ENCODE measurements at places on chromosomes 2 and 18.

- DNase-seq: no peak
These were observed 559.5 kb upstream of the GCFC2 start for GRCh38 chr2:76270096-76270710.

- DNase-seq: no peak
These were observed 8.5 kb downstream of the FAM161A start for GRCh38 chr2:61845320-61845719.

GRCh38 chr2:8435608-8436007 lies 246.2 kb upstream of the ID2 start:
- no peak for DNase-seq

GRCh38 chr18:44730803-44731529 lies 50.3 kb downstream of the SETBP1 start:
- DNase-seq: no peak

DNA sequence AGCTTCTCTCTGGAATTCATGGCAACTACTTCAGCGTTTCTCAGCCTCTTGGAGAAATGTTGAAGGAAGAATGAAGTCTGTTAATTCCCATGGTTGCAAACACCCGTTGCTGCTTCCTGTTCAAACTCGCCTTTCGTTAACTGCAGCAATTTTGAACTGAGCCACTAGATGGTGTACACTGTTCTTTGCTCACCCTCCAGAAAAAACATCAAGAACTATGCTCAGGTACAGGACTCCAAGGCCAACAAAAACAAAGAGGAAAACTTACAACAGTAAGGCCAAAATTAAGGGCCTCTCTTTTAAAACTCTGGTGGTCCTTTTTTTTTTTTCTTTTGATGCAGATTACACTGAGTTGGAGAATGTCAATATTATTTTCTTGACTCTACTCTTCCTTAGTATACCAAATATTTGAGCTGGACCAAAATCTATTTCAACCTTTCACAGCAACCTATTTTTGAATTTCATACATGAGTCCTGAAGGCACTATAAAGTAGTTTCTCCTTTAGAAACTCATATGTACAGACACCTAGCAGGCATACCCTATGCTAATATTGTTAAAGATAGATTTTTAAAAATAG lies 58.2 kb downstream of the KLHL14 start:
- DNase-seq: peak; percentile 88

GRCh38 chr2:189679226-189679625 lies 4.8 kb downstream of the ANKAR start:
- no peak for DNase-seq

GRCh38 chr2:229838729-229839128 lies 83.1 kb downstream of the TRIP12 start:
- DNase-seq: no peak

- no peak for DNase-seq
These were observed 44.1 kb downstream of the ZNF385B start for GRCh38 chr2:179817181-179817841.

DNA sequence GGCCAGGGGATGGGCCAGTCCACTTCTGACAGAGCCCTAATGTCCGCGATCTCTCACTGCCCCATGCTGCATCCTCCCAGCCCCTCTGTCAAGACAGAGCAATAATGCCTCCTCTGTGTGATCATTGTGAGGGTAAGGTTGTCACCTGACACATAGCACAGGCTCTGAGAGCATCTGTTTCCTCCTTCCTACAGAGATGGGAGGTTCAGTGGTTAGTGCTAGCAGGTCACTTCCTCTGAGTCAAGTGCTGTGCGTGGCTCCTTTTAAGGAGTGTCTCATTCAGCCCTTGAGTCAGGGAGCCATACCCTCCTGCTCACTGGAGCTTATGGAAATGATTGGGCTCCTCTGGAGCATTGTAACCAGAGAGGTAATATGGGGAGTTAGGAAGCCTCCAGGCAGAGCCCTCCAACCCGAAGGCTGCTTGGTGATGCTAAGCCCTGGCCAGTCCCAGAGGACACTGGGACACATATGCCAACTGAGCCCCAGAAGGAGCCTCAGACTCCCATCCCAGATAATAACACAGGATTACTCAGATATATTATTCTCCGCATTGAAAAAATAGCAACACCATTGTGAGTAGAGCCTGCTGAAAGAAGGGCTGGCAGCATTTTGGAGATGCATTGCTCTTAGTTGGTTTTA lies 189.0 kb downstream of the GALNT1 start:
- DNase-seq: no peak

GRCh38 chr2:68753318-68753717 lies 18.7 kb downstream of the ARHGAP25 start:
- DNase-seq: no peak

DNA sequence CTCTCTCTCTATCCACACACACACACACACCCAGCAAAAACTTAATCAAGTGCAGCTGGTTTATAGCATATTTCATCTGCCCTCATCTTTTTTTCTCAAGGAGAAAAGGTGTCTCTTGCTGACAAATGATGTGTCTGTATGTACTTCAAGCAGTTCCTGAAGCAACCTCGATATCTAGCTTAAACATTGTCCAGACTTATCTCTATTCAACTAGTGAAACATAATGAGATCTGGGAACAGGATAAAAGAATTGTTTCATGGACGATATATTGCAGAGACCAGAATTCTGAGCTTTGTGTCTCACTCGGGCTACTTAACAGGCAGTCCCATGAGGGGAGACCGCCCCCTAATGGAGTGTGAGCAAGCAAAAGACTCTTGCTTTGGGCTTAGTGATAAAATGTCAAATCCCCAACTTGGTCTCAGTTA lies 929.2 kb upstream of the SOX11 start:
- DNase-seq: no peak

GRCh38 chr2:236662231-236663185 lies 92.9 kb downstream of the ACKR3 start:
- no peak for DNase-seq

DNA sequence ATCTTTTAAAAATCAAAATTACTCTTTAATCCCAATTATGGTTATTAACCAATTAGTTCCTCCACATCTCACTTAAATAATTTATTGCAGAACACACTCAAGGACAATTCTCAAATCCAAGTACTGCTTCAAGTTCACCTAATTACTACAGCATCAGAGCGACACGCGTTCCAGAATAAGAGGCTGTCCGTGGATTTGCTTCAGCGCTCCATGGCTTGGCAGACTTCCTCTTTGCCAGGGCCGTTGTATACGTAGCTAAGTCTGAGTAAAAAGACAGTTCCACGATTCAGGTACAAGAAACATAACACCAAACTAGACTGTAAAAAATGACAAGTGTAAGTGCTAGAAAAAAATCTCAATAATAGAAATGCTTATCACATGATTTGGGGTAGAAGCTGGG lies 153.2 kb upstream of the MYT1L start:
- DNase-seq: no peak

DNA sequence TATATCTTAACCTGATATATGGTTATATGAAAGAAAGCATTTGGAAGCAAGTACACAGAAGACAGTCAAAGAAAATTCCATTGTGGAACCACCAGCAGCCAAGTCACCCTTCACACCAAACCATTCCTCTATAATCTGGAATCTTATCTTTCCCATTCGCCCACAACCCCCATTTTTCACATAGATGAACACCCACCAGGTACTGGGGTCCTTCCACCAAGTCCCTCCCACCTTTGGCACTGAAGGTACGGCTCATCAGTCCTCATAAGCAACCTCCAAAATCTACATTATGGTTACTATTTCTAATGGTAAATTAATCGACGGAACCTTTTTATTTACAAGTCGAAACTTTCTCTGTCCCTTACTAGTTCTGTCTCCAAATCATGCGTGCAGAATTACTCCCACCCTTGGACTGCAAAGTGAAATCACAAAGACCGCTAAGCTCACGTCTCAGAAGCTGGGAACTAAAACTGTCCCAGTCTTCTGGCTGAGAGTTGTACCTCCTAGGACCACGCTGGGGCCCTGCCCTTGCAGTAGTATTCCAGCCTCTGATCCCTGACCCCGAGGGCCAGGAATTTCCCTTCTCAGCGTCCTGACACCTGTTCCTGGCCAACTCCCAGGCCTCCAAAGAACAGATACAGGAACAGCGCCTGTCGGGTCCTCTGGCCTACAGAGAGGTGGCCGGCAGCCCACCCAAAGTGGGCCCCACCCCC lies 702 bp downstream of the OLA1 start:
- DNase-seq: no peak

DNA sequence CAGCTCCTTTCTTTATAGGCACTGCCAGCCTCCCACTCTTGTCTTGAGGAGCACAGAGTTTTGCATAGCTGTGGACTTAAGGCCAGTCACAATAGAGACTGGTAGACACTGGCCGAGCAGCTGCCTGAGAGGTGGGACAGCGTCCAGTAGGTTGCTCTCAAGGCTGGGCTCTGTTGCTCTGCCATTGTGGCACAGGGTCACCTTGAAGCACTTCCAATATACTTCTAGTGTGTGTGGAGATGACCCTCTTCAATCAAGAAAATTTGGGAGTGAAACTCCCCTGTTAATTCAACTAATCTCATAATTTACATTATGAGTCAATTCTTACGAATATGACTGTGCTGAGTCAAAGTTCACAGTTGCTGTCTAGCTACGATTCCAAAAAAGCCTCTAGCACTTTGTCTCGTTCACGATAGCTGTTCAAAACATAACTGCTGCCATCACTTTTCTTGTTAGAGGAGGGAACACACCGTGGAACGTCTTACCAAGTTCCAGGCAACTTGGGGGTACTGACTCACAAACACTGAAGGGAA lies 636.2 kb downstream of the EPHA4 start:
- DNase-seq: no peak

GRCh38 chr2:106960683-106961161 lies 74.8 kb upstream of the ST6GAL2 start:
- no peak for DNase-seq

DNA sequence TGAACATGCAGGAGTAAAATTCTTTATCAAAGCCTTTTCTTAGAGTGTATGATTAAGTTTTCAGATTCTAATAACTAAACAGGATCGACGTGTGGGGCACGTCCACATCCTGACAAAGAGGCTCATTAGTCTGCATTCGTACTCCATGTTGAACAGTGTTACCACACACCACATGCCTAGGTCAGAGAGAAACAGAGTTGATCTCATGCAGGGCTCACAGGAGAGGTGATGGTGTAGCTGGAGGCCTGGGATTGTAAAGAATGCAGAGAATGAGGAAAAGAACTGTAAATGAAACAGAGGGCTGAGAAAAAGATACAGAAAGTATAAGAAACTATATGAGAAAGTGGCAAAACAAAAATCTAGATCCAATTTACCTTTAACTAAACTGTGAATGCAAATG lies 632.5 kb downstream of the BCL11A start:
- no peak for DNase-seq

DNA sequence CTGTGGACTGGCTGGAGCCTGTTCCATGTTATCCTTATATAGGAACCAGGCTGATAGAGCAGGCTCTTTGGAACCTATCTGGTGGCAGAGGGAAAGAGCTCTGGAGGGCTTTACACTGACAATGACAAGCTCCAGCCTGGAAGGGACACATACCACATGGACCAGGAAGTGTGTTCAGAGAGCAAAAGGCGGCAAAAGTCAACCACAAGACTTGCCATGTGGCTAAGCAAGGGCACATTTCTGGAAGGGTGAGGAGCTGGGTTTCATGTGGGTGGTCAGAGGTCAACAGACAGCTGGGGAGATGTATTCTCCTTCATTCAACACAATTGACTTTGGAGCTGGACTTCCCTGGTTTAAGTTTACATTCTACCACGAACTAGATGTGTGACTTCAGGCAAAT lies 325.2 kb downstream of the DYSF start:
- no peak for DNase-seq

DNA sequence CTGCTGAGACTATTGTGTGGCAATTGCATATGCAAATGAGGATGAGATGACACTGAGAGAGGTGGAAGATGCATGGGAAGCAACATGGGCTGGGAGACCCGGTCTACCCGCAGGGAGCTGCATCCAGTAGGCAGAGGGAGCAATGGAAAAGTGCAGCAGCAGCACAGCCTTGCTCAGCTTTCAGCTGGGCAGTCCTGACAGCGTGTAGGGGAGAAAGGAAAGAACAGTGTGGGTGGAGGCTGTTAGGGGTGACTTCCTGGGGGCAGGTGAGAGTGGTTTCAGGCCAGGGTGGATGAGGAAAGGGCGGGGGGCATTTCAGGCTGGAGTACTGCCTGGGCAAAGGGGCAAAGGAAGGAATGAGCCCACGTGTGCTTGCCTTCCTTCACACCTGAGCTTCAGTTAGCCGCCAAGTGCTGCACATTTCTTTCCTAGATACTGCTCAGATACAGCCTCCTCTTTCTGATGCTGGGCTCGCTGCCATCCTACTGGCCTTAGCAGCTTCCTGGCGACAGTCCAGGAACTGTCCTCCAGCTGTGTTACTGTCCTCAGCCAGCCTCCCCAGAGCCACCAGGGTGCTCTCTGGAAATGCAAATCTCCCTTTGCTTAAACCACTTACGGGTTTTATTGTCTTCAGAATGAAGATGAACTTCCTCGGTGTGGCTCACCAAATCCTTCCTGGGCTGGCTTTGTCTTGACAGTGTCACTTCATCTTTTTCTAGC lies 276.3 kb downstream of the TSN start:
- DNase-seq: no peak

- DNase-seq: no peak
These were observed 143.5 kb upstream of the SP5 start for GRCh38 chr2:170571612-170572011.

- DNase-seq: no peak
These were observed 27.5 kb upstream of the ACVR1 start for GRCh38 chr2:157903626-157904025.

DNA sequence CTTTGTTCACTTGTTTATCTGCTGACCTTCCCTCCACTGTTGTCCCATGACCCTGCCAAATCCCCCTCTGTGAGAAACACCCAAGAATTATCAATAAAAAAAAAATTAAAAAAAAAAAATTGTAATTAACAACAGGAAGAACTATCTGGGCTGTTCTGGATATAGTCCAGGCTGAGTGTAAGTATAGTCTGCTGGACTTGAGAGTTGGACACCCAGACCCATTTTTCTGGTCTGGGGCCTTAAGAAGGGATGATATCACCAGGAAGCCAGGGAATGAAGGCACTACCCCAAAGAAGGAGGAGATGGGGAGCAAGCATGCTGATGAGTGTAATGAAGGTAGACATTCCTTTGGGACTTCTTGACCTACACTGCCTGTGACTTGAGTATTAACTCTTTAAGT lies 72.1 kb upstream of the ZFP36L2 start:
- DNase-seq: no peak

GRCh38 chr18:54135216-54135615 lies 89.3 kb downstream of the MBD2 start:
- DNase-seq: no peak

GRCh38 chr2:23939987-23940717 lies at the start of gene UBXN2A:
TSS of gene UBXN2A (plus strand) at chr2:23940463. CDS start at chr2:23958315, 17,852 bp downstream.
- DNase-seq: peak; percentile 62

GRCh38 chr2:96315400-96316071 lies 9.6 kb upstream of the ITPRIPL1 start:
- no peak for DNase-seq
